Pulmonary artery endothelial cell (primary cell): ENCODE measurements at places on chromosomes 6 and 20. TPM values are rescaled to one million over a fixed set of nuclear protein-coding genes. Genes with fewer than 3 reads are reported as not detected.

The SLC17A1 gene
- not detected in 2 replicates for total RNA-seq

The TSBP1 gene
- total RNA-seq = not detected in 2 replicates

The SMLR1 gene
- not detected in 2 replicates for total RNA-seq

The BTNL2 gene
- total RNA-seq = not detected in 2 replicates

The ATG5 gene
- 48.2 and 51.5 TPM in 2 replicates for total RNA-seq

The AMD1 gene
- total RNA-seq = 70.8 and 73.6 TPM in 2 replicates

The OR2H2 gene
- not detected in 2 replicates for total RNA-seq

The EDN1 gene
- total RNA-seq = 326 and 496 TPM in 2 replicates

The MRAP2 gene
- total RNA-seq = 4.4 and 13.3 TPM in 2 replicates

The HLA-DRB5 gene
- total RNA-seq = not detected in 2 replicates

The OPN5 gene
- not detected in 2 replicates for total RNA-seq

The OR2J2 gene
- total RNA-seq = not detected in 2 replicates

The SLC44A4 gene
- total RNA-seq = 0.07 TPM in 1 of 2 replicates, not detected in the other

The MEI4 gene
- total RNA-seq = not detected in 2 replicates

The EMILIN3 gene
- total RNA-seq = 0.04 TPM in 1 of 2 replicates, not detected in the other

The POPDC3 gene
- 0.92 and 2.4 TPM in 2 replicates for total RNA-seq

The TSHZ2 gene
- not detected in 2 replicates for total RNA-seq

The PRRT1 gene
- 0.07 TPM in 1 of 2 replicates, not detected in the other for total RNA-seq

The BMP2 gene
- 16.1 and 24.2 TPM in 2 replicates for total RNA-seq

The PKIB gene
- 0.13 TPM in 1 of 2 replicates, not detected in the other for total RNA-seq

The CLPSL2 gene
- not detected in 2 replicates for total RNA-seq

The SLC35D3 gene
- total RNA-seq = not detected in 2 replicates

The SULF2 gene
- 64.6 and 120 TPM in 2 replicates for total RNA-seq

The WFDC8 gene
- total RNA-seq = not detected in 2 replicates

The OR2H1 gene
- total RNA-seq = not detected in 2 replicates

The ETV7 gene
- 0.35 and 0.40 TPM in 2 replicates for total RNA-seq

The ULBP2 gene
- total RNA-seq = 5.8 and 10.8 TPM in 2 replicates

The VIP gene
- total RNA-seq = 0.26 and 0.53 TPM in 2 replicates

The MOG gene
- total RNA-seq = not detected in 2 replicates

The SEMG1 gene
- not detected in 2 replicates for total RNA-seq

The TBXT gene
- total RNA-seq = not detected in 2 replicates

The PACRG gene
- not detected in 2 replicates for total RNA-seq

The CGA gene
- not detected in 2 replicates for total RNA-seq

The C6orf52 gene
- 0.26 TPM in 1 of 2 replicates, not detected in the other for total RNA-seq

The SLCO4A1 gene
- total RNA-seq = 3.6 and 10.4 TPM in 2 replicates

The MTO1 gene
- 23.4 and 33.5 TPM in 2 replicates for total RNA-seq

The SNAP25 gene
- total RNA-seq = 0.25 TPM in 1 of 2 replicates, not detected in the other
